ENCODE measurements at places on chromosomes 6 and 20.

- DNase-seq, result no peak
These were observed 74.0 kb downstream of the PTPRA start for GRCh38 chr20:2946988-2947961.

DNA sequence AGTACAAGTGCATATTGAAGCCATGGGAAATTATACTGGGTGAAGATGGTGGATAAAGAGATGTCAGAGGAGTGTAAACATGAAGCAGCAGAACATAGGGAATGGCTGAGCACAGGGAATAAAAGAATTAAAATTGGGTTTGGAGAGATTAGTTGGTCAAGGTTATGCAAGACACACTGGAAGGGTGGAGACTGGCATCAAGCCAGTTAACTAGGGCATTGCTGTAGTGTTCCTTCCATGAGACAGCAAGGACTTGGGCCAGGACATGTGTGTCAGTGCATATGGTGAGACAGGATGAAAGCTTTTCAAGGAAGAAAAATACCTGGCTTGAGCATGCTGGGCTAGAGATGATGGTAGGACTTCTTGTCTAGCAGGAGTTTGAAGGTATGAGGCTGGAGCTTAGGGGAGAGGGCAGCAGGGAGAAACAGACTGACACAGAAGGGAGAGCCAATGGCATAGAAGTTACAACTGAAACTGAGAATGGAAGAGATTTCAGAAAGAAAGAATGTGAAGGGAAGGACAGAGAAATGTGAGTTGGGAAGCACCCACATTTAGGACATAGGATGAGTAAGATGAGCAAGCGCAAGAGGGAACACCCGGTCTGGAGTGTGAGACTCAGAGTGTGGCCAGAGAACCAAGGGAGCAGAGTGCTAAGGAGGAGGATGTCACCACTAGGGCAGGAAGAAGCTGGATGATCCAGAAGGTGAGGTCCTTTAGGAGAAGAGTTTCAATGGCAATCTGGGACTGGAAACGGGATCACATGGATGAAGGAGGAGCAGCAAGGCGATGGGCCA lies 14.5 kb upstream of the TMEM170B start:
- no peak for DNase-seq

DNA sequence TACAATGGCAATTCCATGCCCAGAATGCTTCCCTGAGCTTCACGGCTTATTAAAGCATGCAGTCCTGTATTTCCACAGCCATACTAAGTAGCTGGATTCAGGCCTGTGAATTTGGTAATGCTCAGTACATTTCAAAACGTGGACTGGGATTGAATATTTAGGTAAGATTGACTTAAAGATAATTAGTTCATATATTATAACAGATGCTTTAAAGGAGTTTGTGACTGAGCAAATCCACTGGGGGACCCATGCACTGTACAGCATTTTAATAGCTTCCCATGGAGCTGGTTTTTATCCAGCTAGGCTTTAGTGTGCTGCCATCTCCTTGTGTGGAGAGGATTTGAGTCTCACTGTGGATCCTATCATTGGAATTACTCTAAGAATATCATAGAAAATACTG lies 420.9 kb upstream of the FLRT3 start:
- DNase-seq, result no peak

GRCh38 chr20:37846573-37846972 lies 56.4 kb upstream of the VSTM2L start:
- no peak for DNase-seq

GRCh38 chr20:6768228-6769140 lies 998 bp downstream of the BMP2 start:
- DNase-seq, result no peak

DNA sequence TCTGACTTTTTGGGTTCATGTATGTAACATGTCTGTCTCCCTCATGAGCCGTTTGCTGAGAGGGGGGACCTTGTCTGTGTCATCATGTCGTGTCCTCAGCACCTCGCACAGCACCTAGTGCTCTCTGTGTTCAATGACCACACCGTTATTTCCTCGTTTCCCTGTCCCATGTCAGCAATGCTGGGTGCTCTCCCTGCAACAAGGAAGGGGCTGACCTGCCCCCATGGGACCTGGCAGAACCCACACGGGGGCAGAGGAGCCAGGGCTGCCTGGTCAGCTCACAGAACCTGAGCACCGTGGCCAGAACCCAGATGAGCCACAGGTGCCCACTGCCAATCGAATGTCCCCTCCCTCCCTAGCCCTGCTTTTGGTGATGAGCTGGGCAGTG lies 7.3 kb downstream of the ADA start:
- no peak for DNase-seq

DNA sequence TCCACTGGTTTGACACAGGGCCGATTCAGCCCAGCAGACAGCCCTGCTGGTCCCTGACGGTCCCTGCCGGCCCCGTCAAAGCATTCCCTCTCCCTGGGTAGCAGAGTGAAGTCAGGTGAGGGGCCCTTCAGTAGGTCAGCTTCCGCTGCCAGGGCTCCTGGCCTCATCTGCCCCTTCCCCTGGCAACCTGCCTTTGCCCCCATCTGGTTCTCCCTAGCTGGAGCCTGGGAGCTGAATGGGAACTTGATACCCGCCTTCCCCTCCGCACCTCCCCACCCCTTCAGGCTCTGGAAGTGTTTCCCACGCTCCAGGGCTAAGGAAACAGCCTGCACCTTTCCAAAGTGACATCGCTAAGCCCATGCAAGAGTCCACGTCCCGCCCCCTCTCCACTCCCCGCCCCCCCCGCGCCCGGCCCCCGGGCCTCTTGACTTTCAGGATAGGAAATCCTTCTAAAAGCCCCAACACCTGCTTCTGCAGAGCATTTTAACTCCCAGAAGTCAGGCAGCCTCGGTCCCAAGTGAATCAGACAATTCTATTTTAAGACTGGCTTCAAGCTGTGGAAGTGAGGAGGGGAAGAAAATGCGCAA lies 53.3 kb downstream of the ISM1 start:
- peak; percentile 35 for DNase-seq

GRCh38 chr6:22328474-22328873 lies 31.6 kb upstream of the PRL start:
- DNase-seq, result no peak

DNA sequence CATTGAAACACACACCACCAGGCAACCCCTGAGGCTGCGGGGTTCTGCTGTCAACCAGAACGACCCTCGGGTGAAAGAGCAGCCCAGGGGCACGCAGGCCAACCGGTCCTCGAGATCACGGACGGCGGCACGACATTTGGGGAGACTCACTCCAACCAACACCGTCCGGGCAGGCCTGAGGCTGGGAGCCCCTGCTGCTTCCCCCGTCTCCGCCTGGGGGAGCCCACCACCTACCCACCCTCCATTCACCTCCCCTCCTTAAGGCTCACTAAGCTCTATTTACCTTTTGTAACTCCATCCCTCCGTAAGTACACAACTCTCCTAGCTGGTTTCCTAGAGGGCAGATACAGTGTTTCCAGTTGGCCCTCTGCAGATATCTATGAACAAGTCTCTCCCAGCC lies 971.3 kb upstream of the DEFB115 start:
- no peak for DNase-seq

- DNase-seq, result peak; percentile 89
These were observed 109.0 kb downstream of the RALGAPA2 start for GRCh38 chr20:20603339-20603990.

GRCh38 chr20:6044115-6044514 lies 9.7 kb downstream of the LRRN4 start:
- no peak for DNase-seq

GRCh38 chr6:24357336-24358218 lies at the start of gene DCDC2:
TSS of gene DCDC2 (minus strand) at chr6:24358059. CDS start at chr6:24357750, 309 bp downstream.
- DNase-seq, result no peak

- DNase-seq, result no peak
These were observed 142.2 kb downstream of the NFATC2 start for GRCh38 chr20:51400051-51400926.

GRCh38 chr6:112744827-112745226 lies 397.7 kb downstream of the RFPL4B start:
- DNase-seq, result no peak

- DNase-seq, result no peak
These were observed 78.3 kb downstream of the PERP start for GRCh38 chr6:138028893-138029292.

- no peak for DNase-seq
These were observed 156.3 kb downstream of the SCML4 start for GRCh38 chr6:107667790-107668189.

GRCh38 chr20:41734506-41734945 lies 116.3 kb upstream of the CHD6 start:
- peak; percentile 42 for DNase-seq

- DNase-seq, result no peak
These were observed 27.6 kb downstream of the TIAM2 start for GRCh38 chr6:155022721-155023120.

DNA sequence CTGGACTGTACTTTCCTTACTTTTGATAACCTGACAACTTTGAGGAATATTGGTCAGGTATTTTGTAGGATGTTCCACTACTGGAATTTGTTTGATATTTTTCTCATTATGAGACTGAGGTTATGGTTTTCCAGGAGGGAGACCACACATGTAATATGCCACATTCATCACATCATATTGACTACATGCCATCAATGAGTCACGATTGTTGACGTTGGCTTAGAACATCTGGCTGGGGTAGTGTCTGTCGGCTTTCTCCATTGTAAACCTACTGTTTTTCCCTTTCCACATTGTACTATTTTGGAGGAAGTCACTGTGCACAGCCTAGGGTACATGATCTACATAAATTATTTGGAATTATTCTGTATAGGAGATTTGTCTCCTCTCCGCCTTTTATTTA lies 1.4 kb upstream of the STX11 start:
- no peak for DNase-seq

- DNase-seq, result no peak
These were observed 107.1 kb downstream of the BANF2 start for GRCh38 chr20:17806739-17807441.

- DNase-seq, result peak; percentile 44
These were observed 27.3 kb upstream of the STX16 start for GRCh38 chr20:58623579-58624473.

DNA sequence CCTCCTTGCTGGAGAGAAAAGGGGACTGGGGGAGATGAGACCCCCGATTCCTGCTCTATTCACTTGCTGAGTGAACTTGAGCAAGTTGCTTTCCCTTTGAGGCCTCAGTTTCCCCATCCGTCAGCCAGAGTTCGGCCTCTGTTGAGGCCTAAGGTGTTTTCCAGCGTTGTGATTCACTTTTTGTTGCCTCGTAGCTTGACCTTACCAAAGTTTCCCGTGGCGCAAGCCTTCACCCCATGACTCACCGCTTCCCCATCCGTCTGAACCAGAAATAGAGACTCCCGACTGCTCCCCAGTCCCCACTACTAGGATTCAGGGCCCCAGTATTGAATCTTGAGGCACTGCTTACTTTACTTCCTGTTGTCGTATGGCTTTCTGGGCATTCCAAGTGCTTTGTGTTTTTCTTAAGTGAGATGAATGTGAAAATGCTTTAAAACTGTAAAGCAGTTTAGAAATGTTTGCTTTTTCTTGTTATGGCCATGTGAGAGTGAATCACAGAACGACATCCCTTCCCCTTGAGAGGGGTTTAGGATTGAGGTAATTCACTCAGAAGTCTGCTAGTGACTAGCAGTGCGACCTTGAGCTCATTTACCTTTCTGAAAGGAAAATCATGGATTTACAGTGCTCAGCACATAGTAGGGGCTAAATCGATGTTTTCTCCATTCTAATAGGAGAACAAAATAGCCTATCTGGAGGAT lies 1.2 kb downstream of the CHMP4B start:
- DNase-seq, result no peak

GRCh38 chr6:15755526-15755925 lies 92.7 kb upstream of the DTNBP1 start:
- no peak for DNase-seq

DNA sequence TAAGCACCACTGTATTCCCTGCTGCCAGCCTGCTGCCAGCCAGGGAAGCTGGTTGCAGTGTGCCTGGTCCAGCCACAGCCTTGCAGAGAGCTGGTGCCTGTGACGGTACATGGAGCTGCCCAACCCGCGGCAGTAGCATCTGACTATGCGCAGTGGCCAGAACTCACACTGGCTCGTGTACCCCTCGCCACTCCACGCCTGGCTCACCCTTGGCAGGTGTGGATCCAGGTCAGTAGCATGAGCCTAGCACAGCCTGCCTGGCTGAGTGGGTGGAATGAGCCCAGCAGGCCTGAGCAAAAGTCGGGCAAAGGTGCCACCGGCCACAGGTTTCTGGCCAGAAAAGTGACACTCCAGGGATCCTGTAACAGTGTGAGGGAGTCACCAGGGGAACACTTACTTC lies 361.7 kb upstream of the MAP3K7 start:
- DNase-seq, result no peak

DNA sequence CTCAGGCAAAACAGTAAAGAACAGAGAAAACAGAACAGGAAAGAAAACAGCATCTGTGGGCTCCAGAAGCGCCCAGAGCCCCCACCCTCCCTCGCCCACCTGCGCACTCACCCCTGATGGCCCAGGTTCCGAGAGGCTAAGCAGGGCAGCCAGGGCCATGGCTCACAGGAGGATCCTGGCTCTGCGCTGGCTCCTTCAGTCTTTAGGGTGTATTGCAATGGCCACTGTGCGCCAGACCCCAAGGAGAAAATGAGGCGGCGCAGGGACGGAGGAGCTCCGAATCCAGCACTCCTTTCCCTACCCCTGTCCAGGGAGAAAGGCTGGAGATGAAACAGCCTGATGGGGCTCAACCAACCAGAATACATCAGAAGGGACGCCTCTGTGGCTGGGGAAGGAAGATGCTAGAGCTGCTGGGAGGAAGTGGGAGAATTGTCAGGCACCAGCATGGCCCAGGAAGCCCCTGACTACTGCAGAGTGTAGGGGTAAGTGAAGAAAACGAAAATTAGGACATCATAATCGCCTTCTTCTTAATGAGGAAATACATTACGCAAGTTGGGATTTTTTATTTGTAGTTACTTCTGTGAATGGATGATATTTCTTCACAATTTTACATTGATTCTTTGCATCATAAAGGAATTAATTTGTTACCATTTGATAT lies 49.0 kb downstream of the COL11A2 start:
- DNase-seq, result no peak

GRCh38 chr6:111485342-111485741 lies 2.3 kb upstream of the REV3L start:
- no peak for DNase-seq

GRCh38 chr20:51697096-51697826 lies 70.9 kb downstream of the ATP9A start:
- DNase-seq, result no peak

Data from SHP77 (cell line).